ENCODE measurements at places on chromosomes 5 and 9.

DNA sequence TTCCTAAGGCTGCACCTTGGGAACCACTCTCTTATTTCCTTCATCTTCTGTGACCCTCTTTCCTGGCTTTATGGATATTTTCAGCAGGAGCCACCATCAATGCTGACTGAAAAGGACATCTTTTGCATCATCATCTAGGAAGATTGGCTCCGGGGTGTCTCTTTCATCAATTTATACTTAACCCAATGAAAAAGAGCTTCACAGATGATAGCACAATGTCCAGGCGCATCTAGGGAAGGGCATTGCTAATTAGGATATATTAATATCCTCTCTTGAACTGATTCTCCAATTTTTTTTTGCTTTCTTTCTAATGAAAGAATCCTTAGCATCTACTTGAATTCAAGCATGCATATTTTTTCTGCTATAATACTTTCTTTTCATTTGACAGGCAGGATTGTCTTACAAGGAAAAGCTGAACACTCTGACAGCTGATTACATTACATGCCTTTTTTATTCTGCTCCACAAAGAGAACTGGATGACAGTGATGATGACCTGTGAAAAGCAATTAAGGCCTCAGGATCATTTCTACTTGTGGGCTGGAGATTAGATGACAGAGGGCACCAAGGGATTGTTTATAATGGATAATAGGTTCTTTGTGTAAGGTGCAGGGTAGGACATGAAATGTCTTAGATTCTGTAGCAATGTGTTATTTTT, 60.2 kb downstream of the PCSK1 start:
- DNase-seq = no peak

DNA sequence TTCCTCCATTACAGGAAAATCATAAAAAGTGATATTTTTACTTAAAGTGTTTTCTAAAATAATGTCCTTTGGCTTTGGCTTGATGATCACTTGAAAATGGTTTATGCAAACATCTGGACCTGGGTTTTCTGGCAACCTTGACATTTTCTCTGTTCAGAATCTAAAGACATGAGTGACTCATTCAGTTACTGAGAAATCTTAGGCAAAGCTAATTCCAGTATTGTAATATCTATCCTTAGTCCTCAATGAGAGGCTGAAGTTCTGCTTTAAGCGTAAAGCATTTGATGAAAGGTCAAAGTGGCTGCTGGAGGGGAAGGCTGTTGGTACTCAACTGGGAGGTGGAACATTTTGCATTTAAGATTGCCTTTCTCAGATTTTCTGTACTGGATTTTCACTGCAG, 2.3 kb downstream of the MAN2A1 start:
- no peak for DNase-seq

GRCh38 chr5:55547781-55548180, 13.0 kb upstream of the PLPP1 start:
- DNase-seq = no peak

DNA sequence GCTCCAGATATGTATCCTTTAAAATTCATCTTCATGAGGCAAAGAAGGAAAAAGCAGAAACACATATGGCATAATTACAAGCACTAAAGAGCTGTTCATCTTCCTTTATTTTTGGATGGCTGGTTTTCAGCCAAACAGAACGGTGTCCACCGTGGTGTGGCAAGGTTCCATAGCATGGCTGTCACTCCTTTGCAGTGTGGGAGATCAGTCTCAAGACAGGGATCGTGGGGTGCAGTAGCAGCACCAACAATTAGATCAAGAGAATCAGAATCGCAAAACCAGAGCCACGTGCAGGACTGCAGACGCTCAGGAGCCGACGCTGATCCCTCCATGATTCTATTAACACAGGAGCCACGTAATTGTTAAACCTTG, 79.5 kb downstream of the SEMA4D start:
- no peak for DNase-seq

DNA sequence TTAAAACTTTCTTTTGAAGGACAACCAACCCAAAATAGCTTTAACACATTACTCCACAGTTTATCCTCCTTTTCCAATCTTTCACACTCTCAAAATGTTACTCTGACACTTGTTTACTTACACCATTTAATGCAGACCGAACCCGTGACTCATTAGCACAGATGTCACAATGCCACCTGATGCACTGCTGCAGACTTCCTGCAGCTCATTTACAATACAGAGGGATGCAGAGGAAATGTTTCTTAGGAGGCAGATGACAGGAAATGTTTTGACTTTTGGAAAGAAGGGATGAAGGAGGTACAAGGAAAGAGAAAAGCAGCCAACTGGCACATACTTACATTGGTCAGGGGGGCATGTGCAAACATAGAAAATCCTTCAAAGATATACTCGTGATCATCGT, 39.0 kb downstream of the DROSHA start:
- DNase-seq = no peak

DNA sequence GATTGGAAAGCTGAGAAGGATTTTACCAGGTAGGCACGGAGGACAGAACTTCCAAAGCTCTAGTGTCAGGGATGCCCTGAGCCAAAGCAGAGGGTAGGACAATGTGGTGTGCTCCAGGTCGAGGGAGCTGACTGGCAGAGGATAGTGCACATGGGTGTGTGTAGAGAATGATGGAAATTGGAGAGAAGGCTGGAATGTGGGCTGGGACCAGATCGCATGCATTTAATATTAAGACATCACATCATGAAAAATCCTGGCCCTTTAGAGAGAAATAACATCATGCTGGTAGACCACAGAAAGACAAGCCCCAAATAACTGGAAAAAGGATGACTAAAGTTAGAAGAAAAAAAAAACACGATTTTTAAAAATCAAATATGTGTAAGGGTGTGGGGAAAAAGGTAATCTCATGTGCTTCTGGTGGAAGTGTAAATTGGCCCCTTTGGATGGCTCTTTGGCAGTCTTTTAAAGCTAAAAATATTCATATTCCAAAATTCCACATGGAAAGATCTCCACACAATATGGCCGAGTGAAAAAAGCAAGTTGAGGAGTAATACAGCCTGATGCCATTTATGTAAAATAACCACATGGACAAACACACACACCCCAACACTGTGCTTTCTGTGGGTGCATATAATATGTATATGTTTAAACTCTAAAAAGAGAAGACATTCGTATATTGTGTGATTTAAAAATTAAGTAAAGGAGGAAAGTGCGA, 67.0 kb upstream of the TGFBR1 start:
- no peak for DNase-seq

GRCh38 chr5:132055808-132056609, 4.4 kb upstream of the IL3 start:
- peak; percentile 8 for DNase-seq

GRCh38 chr5:175803254-175803653, 68.1 kb upstream of the CPLX2 start:
- DNase-seq = no peak

DNA sequence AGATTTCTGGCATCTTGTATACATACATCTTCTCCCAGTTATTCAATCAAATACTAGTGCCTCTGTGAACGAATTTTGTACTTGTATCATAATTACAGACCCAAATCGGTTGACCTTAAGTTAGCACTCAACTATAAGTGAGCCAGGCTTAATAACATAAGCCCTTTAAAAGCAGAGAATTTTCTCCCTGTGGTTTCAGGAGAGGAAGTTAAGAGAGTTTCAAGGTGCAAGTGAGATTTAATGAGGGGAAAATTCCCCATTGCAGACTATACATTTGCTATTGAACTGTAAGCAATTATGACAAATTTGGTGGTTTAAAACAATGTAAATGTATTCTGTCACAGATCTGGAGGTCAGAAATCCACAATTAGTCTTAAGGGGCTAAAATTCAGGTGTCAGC, 261.9 kb upstream of the NREP start:
- DNase-seq = no peak

GRCh38 chr5:8908055-8908683, 637.7 kb downstream of the SEMA5A start:
- peak; percentile 25 for DNase-seq

GRCh38 chr9:71285191-71285656, 163.8 kb upstream of the TRPM3 start:
- DNase-seq = peak; percentile 10

DNA sequence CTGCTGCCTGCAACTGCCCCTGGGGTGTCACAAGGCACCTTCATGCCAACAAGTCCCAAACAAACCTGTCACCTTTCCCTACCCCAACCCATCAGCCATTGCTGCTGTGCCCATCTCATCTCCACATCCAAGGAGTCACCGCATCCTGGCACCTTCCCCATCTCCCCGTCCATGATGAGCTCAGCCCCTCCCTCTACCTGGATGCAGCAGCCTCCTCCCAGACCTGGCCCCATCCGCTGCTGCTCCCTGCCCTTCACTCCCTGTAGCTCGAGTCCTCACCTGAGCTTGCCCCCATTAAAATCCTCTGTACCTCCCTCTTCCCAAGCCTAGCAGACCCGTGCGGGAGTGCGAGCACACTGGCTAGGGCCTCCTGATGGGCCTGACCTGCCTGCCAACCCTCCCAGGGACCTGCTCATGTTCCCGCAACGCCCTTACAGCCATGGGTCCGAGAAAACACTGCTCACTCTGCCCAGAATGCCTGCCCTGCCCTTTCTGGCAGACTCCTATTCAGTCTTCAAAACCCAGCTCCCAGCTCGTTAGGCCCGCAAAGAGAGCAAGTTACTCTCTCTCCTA, 110.6 kb downstream of the ADAMTS2 start:
- no peak for DNase-seq

GRCh38 chr9:14423815-14424261, 109.9 kb upstream of the NFIB start:
- DNase-seq = no peak

- DNase-seq = no peak
Observed at GRCh38 chr5:72507907-72508238, 663 bp upstream of the ZNF366 start.

- DNase-seq = no peak
Observed at GRCh38 chr5:52896534-52897237, 92.5 kb upstream of the ITGA2 start.

- DNase-seq = no peak
Observed at GRCh38 chr5:1699394-1699793, 100.2 kb downstream of the MRPL36 start.

GRCh38 chr5:103511554-103511885, 51.1 kb downstream of the NUDT12 start:
- DNase-seq = no peak

DNA sequence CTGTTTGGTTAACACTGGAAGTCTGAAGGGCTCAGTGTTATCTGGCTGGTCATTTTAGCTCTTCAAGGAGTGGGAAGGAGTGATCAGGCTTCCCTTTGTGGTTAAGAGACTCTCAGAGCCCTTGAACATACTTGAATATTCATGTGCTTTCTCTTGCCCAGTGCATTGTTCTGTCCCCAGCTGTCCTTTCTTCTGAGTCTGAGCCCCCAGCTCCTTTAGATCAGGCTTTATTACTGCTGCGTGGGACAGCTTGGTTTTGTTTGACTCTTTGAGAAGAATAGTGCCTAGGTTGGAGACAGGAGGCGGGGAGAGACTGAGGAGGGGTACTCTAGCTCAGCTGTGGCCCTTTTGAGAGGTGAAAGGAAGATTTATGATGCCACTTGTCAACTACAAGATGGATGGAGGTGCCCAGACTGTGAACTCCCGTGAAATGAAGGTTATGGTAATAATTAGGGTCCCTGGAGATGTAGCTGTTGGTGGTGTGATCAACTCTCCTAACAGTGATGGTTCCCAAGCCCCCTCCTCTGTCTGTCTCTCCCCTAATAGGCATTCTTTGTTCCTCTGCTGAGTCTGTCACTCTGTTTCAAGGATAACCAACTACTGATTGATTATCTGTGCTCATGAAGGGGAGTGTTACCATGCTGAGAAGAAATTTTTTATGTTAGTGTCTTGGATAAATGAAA, 83.1 kb upstream of the GLRA1 start:
- no peak for DNase-seq

DNA sequence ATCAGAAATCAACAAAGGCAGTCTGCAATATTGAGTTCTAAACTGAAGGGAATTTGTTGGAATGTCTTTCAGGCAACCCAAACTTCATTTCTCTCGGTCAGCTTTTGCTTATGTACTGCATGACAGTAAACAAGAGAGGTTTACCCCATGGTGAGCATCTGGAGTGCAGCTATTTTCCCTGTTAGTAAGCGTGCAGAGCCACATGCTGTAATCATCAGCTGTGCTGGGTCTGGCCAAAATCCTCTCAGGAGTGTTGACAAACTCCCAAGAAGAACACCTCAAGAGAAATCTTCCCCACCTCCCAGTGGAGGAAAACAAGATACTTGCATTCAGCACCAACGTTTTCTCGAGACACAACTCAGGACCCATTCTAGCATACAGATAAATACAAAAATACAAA, 83.6 kb upstream of the ADAMTSL1 start:
- DNase-seq = no peak

- DNase-seq = no peak
Observed at GRCh38 chr5:98299435-98299834, 474.0 kb upstream of the RGMB start.

DNA sequence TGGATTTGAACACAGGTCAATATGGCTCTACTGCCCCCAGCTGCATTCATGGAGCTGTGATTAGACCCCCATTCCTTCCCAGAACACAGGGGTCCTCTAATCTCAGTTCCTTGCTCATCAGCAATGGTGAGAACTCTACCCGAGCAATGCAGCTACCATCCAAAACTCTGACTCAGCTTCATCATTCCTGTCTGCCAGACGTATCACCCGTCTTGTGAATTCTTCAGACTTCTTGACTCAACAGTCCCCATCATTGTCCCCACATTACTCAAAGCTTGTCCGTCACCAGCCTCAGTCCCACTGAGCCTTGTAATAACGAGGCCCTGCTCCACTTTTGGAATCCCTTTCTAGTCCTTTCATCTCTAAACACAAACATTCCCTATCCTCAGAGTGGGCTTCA, 36.3 kb upstream of the STX17 start:
- no peak for DNase-seq

DNA sequence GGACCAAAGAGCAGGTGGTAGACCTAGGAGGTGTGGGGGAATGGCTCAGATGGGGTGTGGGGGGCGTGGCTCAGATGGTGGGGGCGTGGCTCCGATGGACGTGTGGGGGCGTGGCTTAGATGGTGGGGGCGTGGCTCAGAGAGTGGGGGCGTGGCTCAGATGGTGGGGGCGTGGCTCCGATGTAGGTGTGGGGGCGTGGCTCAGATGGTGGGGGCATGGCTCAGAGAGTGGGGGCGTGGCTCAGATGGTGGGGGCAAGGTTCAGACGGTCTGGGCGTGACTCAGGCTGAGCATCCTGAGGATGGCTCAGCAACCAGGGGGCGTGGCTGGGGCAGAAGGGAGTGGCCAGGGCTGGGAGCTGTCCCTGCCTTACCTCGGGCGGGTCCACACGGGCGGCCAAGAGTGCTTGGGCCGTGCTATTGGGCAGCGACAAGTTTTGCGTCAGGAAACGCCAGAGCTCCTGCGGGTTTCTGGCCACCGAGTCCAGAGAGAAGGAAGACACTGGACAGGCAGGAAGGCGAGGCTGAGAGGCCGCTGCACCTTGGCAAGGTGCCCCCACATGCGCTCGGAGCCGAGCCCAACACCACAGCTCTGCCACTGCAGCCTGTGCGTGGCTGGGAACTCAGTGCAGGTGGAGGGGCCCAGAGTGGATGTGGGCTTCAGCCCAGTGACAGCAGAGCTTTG, 5.9 kb downstream of the ABCA2 start:
- DNase-seq = no peak

Data from progenitor cell of endocrine pancreas (in vitro differentiated cells).